ENCODE measurements at places on chromosomes 11 and 22.

- DNase-seq: no peak
Measured at GRCh38 chr11:90318651-90319050, 95.8 kb upstream of the CHORDC1 start.

- no peak for DNase-seq
Measured at GRCh38 chr22:40976866-40977700, 25.9 kb downstream of the RBX1 start.

GRCh38 chr22:22945195-22945594 is 57.6 kb downstream of the IGLL5 start:
- no peak for DNase-seq

DNA sequence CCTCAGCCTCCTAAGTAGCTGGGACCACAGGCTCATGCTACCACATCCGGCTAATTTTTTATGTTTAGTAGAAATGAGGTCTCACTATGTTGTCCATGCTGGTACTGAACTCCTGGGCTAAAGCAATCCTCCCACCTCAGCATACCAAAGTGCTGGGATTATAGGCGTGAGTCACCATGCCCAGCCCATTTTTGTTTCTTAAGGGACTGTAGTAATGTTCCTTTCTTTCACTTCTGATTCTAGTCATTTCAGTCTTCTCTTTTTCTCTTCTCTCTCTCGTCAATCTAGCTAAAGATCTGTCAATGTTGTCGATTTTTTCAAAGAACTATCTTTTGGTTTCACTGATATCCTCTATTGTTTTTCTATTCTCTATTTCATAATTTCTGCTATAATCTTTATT is 111.0 kb upstream of the APOA1 start:
- DNase-seq: peak; percentile 46

- no peak for DNase-seq
Measured at GRCh38 chr11:1670905-1671371, 26.1 kb upstream of the KRTAP5-6 start.

DNA sequence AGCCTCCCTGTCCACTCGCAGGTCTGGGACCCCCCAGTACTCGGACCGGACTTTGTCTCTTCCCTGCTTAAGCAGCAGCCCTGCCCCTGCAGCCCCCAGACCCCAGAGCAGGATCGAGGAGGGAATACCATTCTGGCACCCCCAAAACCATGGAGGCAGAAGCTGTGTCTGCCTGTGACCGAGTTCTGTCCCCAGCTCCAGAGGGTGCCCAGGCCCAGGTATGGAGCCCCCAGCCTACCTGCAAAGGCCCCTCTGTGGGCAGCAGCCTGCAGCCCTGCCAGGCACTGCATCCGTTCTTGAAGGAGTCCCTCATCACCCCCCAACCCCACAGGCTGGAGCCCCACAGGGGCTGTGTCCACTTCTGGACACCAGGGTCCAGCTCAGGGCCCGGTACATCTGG is 163.8 kb downstream of the BRD1 start:
- DNase-seq: no peak

DNA sequence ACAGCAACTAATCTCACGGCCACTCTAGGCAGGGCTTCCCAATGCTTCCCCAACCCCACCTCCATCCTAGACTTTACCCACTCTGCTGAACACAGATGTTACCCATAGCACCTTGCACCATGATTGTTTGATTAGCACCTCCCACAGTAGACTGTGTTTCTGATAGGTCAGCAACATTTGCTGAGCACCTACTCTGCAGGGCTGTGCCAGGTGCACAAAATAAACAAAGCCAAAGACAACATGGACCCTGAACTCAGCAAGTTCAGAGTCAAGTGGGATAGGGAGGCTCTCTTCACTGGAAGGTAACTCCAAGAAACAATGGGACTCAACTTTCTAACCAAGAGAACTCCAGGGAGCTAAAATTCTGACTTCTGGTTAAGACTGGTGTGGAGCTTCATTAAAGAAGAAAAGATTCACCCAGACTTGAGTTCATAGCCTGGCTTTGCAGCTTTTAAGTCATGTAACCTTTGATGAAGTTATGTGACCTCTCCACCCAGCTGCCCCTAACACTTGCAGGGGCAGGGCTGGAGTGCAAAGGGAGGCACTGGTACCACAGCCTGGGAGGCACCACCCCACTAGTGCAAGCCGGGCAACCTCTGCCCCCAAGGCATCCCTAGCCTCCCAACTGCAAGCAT is 6.7 kb upstream of the RTN4RL2 start:
- no peak for DNase-seq

- no peak for DNase-seq
Measured at GRCh38 chr11:121929581-121929980, 186.4 kb downstream of the BLID start.

- DNase-seq: no peak
Measured at GRCh38 chr11:108218912-108219783, 3.3 kb downstream of the NPAT start.

- DNase-seq: no peak
Measured at GRCh38 chr11:34145847-34146381, 40.5 kb downstream of the NAT10 start.

Data from HL-60 (cell line).